ENCODE measurements at places on chromosomes 6 and 20.
A peak's percentile ranks its signal among the peaks of the same experiment; 100 is the strongest.

DNA sequence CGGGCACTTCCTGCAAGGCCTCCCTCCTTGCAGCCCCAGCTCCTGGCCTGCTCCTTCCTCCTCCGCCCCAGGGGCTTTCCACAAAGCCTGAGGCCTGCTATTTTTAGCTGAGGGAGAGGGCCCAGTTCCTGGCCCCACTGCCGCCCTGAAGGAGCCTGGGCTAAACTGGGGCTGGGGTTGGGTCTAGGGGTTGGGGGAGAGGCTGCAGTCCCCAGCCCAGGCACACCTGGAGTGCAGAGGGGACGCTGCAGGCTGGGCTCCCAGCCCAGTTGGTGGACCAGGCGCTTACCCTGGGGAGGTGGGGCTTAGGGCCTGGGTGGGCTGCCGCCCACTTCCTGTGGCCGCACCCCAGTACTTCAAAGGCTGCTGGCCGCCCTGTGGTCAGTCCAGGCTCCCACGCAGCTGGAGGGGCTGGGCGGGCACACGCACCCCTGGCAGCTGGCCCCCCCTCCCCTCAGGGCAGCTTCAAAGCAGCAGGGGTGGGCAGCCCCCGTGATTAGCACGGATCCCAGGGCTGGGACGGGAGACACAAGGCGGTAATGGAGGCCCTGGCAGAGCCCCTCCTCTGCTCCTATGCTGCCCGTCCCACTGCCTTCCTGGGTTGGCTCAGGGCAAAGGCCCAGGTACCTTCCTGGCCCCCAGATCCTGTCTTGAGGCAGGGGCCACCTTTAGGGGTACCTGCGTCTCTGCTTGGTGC, 7.1 kb upstream of the ABHD16B start:
- no peak for DNase-seq

- DNase-seq: no peak
These were observed 25.4 kb upstream of the FAM83C start for GRCh38 chr20:35317416-35318210.

DNA sequence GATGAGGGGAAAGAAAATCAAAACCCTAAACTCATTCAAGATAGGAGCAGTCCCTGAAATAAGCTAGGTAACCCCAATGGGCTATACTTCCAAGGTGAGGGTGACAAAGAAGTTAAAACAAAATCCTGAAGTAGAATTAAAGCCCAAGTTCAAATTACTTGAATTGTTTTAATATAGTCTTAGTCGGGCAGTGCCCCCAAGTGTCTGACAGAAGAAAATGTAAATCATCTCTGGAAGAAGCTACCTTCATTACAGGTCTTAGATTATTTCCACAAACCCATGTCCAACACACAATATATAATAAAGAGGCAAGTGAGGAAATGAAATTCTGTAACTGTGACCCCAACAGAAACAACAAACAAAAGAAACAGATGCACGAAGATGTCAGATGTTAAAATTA, 36.8 kb upstream of the L3MBTL3 start:
- no peak for DNase-seq

DNA sequence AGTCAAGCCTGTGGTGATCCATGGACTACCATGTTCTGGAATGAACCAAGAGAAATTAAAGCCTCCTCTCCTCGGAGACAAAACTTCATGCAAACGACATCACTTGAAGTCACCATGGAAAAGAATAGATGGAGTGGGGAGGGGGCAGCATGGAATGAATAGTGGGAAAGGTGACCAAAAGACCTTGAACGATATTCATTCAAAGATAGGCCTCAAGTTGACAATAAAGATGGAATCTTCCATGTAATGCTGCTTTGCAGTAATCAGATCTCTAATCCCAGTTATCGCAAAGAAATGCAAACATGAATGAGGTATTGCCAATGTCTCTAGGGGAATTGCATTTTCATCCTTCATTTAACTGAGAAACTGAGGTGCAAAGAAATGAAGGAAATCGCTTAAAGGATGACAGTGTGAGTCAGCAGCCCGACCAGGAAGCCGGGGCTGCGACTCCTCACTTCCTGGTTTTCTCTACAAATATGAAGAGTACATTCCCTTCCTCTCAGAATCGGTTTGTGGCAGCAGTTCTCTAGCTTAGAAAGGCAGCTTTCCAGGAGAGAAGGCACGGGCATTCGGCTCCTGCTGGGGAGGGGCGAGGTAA, 65.6 kb upstream of the RREB1 start:
- DNase-seq: no peak

DNA sequence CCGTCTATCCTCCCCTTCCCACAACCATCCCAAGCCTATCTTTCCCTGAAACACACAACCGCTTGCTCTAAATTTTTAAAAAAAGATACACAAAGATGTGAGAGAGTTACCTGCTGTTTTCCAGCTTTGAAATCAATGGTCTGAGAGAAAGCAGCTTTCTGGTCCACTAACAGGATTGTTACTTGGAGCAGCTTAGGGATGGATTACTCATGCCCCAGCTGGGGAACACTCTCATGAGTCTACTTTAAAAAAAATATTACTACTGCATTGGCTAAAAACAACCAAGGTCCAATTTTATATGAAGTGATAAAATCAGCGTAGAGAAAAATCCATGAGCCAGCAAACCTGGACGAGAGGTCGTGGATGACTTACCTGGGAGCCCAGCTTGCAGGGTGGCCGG, 29.6 kb upstream of the FOXC1 start:
- no peak for DNase-seq

- peak; percentile 18 for DNase-seq
These were observed 70.3 kb downstream of the SCAND1 start for GRCh38 chr20:35883778-35884540.

GRCh38 chr20:10611357-10611756, 62.4 kb downstream of the JAG1 start:
- no peak for DNase-seq

DNA sequence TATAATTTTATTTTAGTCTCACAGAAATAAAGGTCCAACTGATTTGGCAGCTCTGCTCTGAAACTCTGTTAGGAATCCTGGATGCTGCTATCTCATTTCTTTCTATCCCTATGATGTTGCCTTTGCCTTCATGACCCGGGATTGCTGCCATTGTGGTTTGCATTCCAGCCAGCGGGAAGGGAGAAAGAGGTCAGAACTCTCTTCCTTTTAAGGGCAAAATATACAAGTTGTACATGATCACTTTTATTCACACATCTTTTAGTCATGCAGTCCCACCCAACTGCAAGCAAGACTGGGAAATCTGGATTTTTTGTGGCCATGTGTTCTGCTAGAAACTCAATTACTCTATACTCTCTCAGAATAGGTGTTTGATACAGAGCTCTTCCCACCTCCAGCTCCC, 263.1 kb upstream of the ZFP64 start:
- DNase-seq: no peak

DNA sequence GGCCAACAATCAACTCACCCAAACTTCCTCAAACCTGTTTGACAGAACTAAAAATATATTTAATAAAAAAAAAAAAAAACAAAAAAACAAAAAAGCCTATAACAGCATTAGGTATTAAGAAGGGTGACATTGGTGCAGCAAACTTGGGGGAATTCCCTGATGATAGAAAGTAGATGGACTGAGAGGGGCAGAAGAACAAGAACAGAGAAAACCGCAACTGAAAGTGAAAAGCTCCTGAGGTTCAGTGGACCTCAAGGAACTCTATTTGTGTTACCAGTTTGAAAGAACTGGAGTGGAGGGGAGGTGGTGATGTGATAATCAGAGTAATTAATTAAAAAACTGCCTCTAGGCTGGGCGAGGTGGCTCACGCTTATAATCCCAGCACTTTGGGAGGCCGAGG, 53.8 kb downstream of the MACROD2 start:
- no peak for DNase-seq

DNA sequence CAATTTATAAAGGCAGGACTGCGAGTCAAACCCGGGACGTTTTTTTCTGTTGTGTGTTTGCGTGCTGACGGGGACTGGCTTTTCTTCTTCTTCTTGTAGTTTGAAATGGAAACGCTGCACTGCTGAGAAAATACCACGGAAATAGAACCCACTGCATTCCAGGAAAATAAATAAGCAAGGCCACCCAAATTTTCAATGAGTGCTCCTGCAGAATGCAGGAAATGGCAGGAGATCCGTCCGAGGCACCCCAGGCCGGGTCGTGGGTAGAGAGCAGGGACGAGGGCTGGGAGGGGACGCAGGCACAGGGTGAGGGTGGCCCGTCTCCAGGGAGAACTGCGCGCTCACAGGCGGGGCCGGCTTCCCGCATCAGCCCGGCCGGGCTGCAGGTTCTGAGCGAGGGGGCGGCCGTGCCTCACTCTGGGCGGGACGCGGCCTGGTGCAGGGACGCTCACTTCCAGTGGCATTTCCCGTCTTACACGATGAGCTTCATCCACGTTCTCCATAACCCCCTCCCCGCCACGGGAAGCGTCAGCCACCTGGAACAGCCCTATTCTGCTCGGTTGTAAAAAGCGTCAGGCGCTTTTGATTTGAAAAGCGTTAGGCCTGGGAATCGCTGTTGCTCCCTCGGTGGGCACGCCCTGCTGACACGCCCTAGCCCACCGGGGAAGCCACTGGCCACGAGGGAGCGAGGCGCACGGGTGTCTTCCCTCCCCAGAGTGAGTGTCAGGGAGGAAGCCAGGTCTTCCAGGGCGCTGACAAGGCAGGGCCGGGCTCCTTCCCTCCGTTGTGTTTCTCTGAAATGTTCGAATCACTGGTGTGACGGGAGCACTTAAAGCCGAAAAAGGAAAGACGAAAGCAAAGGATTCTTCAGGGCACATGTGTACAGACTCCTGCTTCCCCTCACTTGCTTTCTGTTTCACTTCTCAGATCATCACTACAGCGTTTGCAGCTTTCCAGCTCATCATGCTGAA, 17.9 kb upstream of the EXOC2 start:
- peak; percentile 18 for DNase-seq

DNA sequence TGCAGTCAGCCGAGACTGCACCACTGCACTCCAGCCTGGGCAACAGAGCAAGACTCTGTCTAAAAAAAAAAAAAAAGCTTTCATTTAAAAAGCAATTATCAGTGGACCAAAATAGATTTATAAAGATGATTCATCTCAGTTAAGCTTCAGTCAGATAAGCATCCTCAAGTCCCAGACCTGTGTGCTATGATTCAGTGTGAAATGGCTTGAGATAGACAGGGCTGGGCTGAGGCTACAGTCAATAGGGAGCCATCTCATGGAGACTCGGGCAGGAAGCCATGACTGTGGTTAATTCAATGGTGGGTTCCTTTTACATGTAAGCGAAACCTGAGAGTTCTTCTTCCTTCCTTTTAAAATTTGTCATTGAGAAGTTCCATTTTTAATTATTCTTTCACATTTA, 276.0 kb downstream of the TFAP2A start:
- DNase-seq: no peak

DNA sequence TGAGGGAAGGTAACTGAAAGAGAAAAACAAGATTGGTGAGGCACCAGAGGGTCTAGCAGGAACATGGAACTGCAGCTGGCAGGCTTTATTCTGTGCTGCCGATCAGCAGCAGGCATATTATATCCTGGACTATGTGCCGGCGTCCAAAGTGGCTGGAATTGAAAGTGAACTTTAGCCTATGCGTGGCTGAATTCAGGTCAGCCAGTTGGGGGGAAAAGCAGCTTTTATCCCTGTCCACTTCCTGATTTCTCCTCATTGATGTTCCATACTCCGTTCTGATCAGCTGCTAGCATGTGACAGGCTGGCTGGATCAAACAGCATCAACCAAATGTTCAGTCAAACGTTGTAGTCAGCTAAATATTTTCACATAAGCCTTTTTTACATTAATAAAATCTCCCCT, 99.0 kb downstream of the CAP2 start:
- no peak for DNase-seq

GRCh38 chr6:98498866-98499265, 335.5 kb upstream of the POU3F2 start:
- no peak for DNase-seq

GRCh38 chr20:1538655-1539054, 18.9 kb downstream of the SIRPD start:
- no peak for DNase-seq

DNA sequence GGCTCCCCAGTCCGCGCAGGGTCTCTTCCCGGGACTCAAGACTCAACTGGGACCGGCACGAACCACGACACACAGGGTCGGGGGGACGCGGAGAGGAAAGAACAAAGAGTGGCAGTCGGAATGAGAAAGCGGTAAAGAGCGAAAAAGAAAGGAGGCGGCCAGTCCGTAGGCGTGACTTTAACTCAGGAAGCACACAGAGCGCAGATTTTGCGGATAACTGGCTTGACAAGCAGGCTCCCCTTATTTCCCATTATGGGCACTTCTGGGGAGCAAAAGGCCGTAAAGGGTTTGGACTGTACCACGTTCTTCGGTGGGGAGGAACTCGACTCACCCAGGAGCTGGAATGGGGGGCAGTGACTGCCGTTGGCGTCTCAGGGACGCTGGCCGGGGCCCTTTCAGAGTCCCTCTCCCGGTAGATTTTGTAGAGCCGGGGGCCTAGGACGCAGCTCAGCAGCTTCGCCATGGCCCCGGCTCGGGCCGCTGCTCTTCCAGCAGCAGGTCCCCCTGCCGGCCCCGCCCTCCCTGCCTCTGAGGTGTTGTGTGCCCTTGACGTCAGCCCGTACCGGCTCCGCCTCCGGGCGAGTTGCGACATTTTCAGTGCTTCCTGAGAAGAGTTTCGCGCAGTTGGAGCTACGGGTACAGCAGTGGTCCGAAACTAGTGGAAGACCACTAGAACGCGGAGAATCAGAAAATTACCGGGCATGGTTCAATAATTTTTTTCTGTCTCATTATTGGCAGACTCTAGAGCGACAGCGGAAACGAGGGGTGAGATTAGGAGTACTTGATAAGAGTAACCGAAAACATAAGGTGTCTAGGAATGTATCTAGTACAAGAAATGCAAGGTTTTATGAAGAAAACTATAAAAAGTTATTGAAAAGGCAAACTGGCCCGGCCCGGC, at the start of gene ABHD16A:
TSS of gene ABHD16A (minus strand) at position 506 of the 898 bp plus-strand sequence. CDS start at position 463, 43 bp downstream.
- peak; percentile 91 for DNase-seq

- DNase-seq: no peak
These were observed 289.5 kb downstream of the BTBD9 start for GRCh38 chr6:38350220-38350619.

DNA sequence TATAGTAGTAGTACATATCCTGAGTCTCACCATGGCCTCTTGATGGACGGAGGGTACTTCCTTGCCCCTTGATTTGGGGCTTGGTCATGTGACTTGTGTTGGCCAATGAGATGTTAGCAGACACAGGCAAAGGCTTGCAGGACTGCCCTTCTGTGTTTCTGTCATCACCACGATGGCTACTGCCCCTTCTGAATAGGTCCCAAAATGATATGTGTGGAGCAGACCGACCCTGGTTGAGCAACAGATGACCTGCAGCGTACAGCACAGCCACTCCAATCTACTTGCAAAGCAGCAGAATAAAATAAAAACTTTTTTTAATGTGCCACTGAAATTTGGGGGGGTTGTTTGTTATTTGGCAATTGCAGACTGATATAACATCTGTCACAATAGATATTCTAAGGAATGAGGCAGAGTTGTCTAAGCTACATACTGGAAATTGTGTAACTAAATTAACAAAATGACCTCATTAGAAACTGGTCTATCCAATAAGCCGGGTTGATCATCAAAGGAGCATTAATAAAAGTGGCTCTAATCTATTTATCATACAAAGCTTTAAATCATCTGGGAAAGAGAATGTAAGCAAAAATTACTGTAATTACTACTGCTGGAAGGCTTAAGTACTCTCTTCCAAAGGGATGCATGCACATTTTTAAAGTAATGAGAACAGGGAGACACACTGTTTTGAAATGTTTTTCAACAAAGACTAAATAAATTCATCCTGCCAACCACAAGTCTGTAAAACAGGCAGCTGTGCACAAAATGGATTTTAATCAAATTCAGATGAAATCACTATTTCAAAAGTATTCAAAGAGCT, 209.5 kb downstream of the KIF16B start:
- DNase-seq: no peak

Data from stimulated activated CD4-positive, alpha-beta T cell treated with anti-CD3 and anti-CD28 coated beads, Interleukin-1b, Interleukin-23, amount 100 ng/mL, for 1 hour (primary cell).